ENCODE measurements at places on chromosomes 4 and X. TPM values are rescaled to one million over a fixed set of nuclear protein-coding genes. Genes with fewer than 3 reads are reported as not detected.

GRCh38 chr4:110840221-110840654, 217.4 kb upstream of the PITX2 start:
- peaks cover 5% of the 10 kb centered on the region for H3K27me3 ChIP-seq
- H3K36me3 ChIP-seq, result no peaks in the 10 kb centered on the region
- H3K27ac ChIP-seq, result no peak overlapping the region
- no peaks in the 10 kb centered on the region for H3K4me1 ChIP-seq
- H3K4me3 ChIP-seq, result no peak overlapping the region

DNA sequence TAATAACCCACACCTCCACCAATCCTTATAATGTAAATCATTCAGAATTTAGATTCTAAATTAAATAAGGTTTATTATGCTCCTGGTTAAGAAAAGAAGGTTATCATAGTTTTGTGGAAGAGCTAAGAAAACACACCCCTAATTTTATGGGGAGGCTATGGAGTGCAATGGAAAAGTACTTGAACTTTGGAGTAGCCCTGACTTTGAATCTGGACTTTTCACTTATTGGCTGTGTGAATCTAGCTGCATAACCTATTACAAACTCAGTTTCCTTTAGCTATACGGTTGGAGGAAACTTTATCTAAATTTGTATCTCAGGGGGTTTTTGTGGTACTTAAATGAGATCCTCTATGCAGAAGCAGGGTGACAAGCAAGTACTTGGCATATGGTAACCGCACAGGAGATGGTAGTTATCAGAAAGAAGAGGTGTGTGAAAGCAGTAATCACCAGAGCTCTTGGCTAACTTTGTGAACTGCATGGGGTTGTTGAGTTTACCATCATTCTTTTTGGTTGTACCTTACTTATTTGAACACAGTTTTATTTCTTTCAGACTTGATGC, 143.1 kb downstream of the SHROOM3 start:
- DNase-seq, result no peak
- peaks cover 13% of the 10 kb centered on the region for H3K4me1 ChIP-seq
- no peaks in the 10 kb centered on the region for H3K27me3 ChIP-seq
- H3K27ac ChIP-seq, result no peak overlapping the region

GRCh38 chrX:150211988-150212387, 151.1 kb upstream of the MAMLD1 start:
- H3K4me1 ChIP-seq, result no peaks in the 10 kb centered on the region
- H3K36me3 ChIP-seq, result no peaks in the 10 kb centered on the region
- H3K4me3 ChIP-seq, result no peak overlapping the region
- DNase-seq, result no peak

Gene PRSS48
- not detected for polyA plus RNA-seq

All from large intestine (tissue), 12 donors.